ENCODE measurements at places on chromosomes 7 and 10.

- DNase-seq = no peak
Observed at GRCh38 chr7:37054624-37055241, 330.4 kb upstream of the AOAH start.

GRCh38 chr7:103810112-103810744 is 179.2 kb downstream of the RELN start:
- DNase-seq = no peak

DNA sequence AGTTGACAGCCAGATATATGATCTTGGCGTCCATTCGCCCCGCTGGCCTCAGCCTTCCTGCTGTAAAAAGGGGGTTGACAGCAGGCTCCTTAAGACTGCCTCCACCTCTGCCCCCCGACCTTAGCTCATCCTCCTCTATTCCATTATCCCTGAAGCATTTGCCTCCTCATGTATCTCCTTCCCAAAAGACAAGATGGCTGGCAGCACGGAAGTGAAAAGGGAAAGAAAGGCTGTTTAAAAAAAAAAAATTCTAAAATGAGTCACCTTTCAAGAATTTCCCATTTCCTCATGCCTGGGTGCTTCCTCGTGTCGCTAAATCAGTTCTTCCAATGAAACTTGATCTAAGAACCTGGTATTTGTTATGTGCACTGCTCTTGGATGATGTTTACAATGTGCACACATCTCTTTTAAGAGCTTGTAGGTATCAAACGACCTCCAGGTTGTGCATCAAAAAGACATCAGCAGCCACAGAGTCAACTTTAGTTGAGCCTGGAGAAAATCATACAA is 1.7 kb downstream of the SCRN1 start:
- no peak for DNase-seq

- DNase-seq = no peak
Observed at GRCh38 chr7:12210179-12211053, 678 bp upstream of the TMEM106B start.

DNA sequence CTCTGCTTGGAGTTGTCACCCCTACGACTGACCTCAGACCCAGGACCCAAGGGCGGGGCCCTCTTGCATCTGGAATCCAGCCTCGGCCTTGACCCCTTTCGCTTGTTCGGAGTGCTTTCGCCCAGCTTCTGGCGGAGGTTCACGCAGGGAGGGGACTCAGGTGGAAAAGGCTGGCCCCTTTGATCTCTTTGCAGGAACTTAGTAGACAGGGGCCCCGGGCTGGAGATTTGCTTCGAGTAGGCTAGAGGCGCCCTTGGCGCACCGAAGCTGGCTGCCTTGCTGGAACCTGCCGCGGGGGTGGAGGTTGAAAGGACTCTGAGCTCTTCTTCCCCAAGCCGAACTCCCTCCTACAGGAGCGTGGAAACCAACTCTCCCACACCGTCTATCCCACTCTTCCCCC is 255.1 kb downstream of the OTUD1 start:
- no peak for DNase-seq

- no peak for DNase-seq
Observed at GRCh38 chr10:1308173-1308961, 252.2 kb downstream of the WDR37 start.

DNA sequence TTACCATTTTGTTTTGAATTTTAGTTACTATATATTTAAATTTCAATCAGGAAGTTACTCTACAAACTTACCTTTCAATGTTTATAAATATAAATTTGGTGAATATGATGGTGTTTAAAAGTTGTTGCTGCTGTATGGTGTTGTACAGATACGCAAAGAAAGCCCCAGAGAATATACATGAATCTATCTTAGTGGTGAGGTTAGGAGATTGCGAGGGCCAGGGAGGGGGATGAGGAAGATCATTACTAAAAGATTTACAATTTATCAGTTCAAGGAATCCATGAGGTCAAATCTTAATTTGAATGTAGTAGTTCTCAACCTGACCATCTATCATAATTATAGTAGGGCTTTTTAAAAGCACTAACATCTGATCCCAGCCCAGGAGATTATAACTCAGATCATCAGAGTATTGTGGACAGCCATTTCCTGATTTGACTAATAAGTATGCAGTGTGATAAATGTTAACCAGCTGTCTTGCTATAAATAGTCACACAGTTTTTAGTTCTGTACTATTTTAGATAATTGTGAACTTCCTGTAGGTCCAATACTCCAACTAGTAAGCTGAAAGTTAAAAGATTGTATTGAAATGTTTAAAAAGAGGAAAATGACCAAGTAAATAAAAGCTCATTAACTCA is 23.6 kb downstream of the FAM3C start:
- DNase-seq = no peak

GRCh38 chr10:127186813-127187212 is 9.6 kb downstream of the INSYN2A start:
- no peak for DNase-seq

DNA sequence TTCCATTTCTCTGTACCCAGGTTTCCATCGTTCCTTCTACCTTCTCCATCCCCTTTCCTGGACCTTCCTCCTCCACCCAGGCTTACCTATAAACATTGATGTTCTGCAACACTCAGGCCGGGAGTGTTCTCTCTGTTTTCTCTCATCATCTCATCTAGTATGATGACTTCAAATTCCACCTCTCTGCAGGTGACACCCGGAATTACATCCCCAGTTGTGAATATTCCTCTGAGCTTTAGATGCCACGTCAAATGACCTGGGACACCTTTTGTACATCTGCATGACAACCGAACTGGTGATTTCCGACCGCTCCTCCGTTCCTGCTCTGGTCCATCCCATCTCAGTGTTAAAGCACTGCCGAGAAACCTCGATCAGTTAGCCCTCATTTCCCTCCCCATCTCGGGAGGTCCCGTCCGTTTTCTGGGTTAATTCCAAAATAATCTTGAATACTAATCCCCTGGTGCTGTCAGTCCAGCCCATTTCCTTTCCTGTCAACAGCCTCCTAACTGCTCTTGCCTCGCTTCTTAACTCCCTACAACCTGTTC is 76.7 kb upstream of the SAMD8 start:
- no peak for DNase-seq
